ENCODE measurements at places on chromosomes 12 and 14.
A peak's percentile ranks its signal among the peaks of the same experiment; 100 is the strongest.

GRCh38 chr14:58060898-58061297 lies 91.1 kb downstream of the ARMH4 start:
- DNase-seq: no peak

GRCh38 chr12:118374909-118375308 lies 1.4 kb upstream of the SUDS3 start:
- no peak for DNase-seq

GRCh38 chr12:120060717-120061116 lies 55.8 kb downstream of the RAB35 start:
- DNase-seq: no peak

DNA sequence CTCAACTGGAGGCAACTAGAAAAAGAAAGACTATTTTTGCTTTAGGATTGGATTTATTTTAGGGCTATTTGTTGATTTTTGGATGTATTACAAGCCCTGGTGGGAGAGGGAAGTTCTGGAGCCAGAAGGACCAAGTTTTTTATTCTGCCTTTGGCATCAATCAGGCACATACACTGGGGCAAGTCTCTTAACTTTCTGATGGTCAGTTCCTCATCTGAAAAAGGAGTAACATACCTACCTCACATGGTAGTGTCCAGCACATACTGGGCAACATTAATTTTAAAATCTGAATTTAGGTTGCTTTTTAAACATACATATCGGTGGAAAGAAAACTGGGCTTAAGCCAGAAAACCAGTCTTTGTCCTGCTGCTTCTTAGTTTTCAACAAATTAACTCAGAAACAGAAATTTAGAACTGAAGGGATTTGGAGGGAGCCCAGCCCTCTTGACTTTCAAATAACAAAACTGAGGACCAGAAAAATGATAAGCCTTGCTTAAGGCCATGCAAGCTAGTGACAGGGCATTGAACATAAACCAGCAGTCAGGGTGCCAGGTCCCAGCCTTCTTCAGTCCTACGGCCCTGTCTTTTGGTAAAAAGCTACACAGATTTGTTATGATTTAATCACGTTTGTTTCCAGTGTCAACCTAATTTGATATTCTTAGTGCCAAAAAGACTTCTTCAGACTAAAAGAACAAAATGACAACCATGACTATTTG lies 90.2 kb upstream of the SLC38A2 start:
- DNase-seq: no peak

- no peak for DNase-seq
These were observed 135.4 kb upstream of the EGLN3 start for GRCh38 chr14:34086223-34086757.

GRCh38 chr12:58028294-58028693 lies 86.9 kb downstream of the ATP23 start:
- DNase-seq: peak; percentile 11

DNA sequence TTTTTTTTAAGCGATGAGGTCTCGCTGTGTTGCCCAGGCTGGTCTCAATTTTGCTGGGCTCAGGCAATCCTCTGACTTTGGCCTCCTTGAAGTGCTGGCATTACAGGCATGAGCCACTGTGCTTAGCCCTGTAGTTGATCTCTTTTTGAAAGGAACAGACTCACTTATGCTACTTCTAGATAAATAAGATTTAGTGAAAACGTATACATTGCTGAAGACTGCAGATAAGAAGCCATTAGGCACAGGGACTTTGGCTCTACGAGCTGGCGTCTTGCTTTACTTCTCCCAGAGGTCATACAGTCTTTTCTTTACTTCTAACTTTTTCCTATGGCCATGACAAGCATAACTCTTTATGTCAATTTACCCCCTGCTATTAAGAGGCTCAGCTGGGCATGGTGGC lies 9.4 kb downstream of the PTGR2 start:
- no peak for DNase-seq

DNA sequence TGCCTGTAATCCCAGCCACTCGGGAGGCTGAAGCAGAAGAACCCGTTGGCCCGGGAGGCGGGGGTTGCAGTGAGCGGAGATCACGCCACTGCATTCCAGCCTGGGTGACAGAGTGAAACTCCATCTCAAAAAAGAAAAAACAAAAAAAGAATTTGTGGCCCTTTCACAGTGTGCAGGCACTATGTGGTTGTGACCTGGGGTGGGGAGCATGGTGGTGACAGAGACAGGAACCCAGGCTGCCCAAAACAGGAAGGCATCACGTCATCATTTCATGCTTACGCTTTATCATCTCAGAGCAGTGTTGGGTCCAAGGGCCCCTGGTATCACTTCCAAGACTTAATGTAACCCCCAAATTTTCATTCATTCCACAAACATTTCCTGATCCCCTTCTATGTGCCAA lies 175.7 kb upstream of the GSC start:
- DNase-seq: no peak
